ENCODE measurements at places on chromosomes 6 and 20.

- DNase-seq, result no peak
Measured at GRCh38 chr6:87897663-87898062, 150.0 kb upstream of the SPACA1 start.

DNA sequence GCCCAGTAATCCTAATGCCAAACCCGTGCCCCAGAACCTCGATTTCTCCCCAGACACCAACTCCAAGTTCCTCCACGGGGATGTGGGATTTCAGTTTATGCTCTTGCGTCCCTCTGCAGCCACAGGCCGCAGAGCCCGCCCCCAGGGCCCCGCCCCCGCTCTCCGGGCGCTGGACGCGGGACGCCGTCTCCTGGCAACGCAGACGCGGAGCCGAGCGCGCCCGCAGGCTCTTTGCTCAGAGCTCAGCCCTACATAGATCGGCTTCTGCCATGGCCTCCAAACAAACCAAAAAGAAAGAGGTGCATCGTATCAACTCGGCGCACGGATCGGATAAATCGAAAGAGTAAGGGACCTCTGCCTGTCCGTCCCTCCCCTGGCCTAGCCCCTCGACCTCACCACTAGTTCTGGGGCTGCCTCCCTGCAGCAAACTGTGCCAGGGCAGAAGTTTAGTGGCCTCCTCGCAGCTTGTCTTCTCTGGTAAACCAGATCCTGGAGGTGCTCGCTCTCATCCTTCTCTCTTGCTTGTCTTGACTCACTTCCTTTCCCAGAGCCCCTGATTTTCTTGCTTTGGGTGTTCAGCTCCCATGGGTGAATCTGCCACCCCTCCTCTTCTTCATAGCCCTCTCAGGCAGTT lies at the start of gene ADGB:
TSS of gene ADGB (plus strand) at position 201 of the 634 bp plus-strand sequence. CDS start at position 270, 69 bp downstream.
- DNase-seq, result no peak

DNA sequence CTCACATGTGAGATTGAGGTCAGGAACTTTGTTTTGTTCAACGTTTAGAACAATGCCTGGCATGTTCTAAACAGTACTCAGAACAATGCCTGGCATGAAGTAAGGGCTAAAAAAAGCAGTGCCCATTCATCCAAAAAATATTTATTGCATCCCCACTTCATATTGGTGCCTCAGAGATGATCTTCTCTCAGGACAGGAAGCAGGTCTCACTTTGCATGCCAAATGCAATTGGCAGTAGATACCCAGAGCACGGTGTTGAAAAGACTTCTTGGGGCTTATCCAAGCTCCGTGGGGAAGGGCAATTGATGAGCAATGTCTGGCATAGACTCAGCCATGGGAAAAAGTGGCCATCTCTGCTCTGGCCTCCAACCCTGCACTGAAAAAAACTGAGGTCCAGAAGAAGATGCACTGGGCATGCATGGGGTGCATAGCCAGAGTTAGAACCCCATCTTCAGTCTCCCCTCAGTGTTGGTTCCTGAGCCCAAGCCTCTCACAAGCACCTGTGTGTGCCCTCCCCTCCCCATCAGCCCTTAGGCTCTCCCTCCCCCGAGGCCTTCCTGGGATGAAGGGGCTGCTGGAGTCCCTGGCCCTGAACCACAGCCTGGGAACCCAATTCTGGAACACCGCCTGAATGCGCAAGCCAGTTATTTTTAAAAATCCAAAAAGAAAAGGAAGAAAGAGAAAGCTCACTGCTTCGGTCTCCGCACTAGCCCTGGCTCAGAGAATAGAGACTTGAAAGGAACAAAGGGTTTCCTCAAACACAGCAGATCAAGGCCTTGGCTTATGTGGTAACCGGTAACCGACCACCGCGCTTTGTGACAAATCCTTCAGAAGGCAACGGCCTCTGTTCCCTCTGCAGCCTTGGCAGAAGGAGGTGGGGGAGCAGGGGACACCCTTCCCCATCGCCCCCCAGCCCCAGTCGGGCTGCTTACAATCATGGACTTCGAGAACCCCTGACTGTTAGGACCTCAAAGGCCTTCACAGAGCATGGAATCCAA lies 78.5 kb upstream of the SIRPA start:
- DNase-seq, result no peak

DNA sequence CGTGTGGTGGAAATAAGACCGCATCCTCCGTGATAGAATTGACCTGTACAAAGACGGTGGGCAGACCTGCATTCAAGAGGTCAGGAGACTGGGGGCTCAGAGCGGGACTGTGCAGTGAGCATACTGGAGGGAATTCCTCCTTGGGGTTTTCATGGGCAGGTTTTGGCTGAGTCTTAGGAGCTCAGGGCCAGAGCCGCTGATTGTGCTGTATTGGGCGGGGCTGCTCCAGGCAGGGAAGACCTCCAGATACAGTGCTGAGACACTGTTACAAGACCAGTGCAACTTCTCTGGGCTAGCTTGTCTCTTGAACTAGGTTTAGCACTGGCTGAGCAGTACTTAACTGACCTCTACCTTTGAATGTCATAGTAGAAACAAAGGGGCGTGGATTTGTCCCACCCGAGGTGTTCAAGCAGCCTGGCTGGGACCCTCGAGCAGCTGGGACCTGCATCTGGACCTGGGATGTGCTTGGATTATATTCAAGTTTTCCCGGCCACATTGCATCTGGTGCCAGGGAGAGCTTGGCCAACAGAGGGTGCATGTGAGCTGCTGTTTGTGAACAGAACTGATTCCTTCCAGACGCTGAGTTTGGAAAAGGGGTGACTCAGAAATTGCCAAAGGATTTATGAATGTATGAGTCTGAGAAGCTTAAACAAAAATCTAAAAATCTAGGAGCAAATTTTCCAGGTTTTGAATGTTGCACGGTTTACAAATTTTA lies 33.4 kb upstream of the SLC22A1 start:
- DNase-seq, result no peak

DNA sequence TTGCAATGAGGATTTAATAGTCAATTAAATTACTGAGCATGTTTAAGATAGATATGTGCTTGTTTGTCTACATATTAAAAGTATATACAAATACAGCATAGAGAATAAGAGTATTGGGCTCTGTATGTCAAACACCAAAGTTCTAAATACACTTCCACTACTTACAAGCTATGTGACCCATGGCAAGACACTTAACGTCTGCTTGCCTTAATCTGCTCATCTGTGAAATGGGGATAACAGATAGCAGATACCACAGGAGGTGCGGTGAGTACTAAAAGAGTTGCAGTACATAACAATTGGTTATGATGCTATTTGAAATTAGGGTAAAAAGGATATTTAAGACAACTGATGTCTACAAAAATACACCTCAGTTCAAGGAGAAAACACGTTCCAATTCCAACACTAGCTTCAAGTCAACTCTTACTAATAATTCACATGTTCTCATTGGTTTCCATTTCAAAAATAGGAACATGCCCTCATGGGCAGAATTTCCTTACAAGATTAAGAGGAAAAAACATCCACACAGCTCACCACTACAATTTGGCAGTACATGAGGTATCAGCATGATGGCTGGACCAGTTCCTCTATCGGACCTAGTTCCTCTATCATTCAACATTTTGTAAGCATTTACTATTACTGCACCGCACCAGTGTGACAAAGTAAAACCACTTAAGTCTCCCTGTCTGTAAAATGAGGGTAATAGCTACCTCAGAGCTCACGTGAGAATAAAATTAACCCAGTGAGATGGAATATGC lies 101.1 kb downstream of the SMLR1 start:
- no peak for DNase-seq

DNA sequence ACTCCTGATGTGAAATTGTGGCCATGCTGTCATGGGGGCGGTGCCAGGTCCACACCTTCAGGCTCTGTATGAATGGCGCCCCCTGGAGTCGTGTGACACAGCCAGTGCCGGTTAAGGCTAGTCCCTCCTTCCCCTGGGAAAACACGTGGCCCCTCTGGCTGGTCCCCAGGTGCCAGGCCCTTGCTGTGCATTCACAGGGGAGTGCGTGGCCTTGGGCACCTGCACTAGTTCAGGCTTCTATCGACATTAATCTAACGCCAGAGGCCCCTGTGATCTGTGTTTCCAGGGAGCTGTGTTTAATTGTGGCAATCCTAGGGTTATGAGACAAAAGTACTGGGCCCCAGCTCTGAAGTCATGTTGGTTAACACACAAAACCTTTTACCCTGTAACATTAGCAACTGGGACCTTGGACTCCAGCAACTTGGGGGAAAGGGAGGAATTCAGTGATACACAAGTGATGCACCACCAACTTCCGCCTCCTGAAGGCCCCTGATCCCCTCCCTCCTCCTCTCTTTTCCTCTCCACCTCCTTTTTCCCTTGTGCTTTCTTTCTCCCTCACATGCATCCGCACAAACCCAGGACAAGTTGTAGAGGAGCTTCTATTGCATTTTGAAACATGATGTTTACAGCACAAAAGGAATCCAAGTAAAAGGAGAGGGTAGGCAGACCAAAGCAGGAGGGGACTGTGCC lies 74.0 kb downstream of the SSR1 start:
- peak; percentile 69 for DNase-seq

DNA sequence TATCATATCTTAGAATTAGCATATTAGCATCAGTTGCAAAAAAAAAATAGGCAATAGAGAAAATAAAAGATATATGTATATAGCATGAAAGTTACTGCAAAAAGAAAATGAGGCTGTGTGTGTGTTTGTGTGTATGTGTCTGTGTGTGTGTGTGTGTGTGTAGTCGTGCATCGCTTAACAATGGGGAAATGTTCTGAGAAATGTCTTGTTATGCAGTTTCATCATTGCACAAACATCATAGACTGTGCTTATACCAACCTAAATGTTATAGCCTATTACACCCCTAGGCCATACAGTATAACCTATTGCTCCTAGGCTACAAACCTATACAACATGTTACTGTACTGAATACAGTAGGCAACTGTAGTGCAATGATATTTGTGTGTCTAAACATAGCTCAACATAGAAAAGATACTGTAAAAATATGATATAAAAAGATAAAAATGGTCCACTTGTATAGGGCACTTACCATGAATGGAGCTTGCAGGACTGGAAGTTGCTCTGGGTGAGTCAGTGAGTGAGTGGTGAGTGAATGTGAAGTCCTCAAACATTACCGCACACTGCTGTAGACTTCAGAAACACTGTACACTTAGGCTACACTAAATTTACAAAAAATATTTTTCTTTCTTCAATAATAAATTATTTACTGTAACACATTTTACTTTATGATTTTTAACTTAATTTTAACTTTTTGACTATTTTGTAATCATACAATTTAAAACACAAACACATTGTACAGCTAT lies 805.1 kb downstream of the KIF16B start:
- DNase-seq, result no peak
